ENCODE measurements at places on chromosomes 3 and 15. TPM values are rescaled to one million over a fixed set of nuclear protein-coding genes. Genes with fewer than 3 reads are reported as not detected.
A peak's percentile ranks its signal among the peaks of the same experiment; 100 is the strongest.

DNA sequence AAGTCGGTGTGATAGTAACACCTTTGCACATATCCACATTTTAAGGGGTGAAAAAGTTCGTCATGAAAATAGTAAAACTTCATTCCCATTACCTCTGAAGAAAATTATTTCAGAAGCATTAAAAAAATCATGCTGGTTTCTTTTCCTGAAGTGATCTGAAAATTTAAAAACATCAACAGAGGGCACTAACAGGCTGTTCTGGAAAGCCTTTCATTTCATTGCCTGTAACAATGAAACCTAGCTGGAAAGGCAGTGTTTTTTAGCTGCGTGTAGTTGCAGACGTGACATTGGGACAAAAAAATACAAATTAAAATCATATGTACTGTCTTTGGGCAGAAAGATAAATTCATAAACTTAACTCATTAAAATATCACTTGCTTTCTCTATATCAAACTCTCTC lies 993.8 kb downstream of the GBE1 start:
- H3K36me3 ChIP-seq, result no peaks in the 10 kb centered on the region
- H3K4me1 ChIP-seq, result no peaks in the 10 kb centered on the region
- H3K27me3 ChIP-seq, result no peaks in the 10 kb centered on the region
- no peak overlapping the region for H3K4me3 ChIP-seq
- H3K27ac ChIP-seq, result no peak overlapping the region

DNA sequence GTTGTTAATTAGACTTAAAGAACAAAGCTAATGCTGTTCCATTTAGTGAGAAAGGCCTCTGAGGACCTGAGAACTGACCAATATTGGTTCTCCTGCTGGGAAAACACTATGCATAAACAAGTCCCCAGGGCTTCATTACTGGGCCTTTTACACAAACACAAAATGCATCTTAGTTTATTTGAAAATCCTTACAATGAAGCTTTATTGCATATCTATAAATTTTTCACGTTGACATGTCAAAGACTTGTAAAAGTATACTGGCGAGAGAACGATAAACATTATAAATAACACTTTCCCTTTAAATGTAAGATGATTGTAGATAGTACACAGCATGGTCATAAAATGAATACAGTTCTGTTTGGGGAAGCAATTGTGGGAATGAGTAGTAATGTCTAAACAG lies 151.7 kb downstream of the ROBO2 start:
- no peaks in the 10 kb centered on the region for H3K36me3 ChIP-seq
- DNase-seq, result no peak
- H3K27me3 ChIP-seq, result no peaks in the 10 kb centered on the region
- peaks cover 27% of the 10 kb centered on the region for H3K4me1 ChIP-seq
- no peak overlapping the region for H3K27ac ChIP-seq
- H3K4me3 ChIP-seq, result no peak overlapping the region

GRCh38 chr3:159787794-159788205 lies 200.8 kb upstream of the IL12A start:
- H3K4me3 ChIP-seq, result no peak overlapping the region
- peak overlapping the region; percentile 97 for H3K27ac ChIP-seq
- peaks cover 82% of the 10 kb centered on the region for H3K4me1 ChIP-seq
- no peaks in the 10 kb centered on the region for H3K36me3 ChIP-seq
- no peaks in the 10 kb centered on the region for H3K27me3 ChIP-seq

DNA sequence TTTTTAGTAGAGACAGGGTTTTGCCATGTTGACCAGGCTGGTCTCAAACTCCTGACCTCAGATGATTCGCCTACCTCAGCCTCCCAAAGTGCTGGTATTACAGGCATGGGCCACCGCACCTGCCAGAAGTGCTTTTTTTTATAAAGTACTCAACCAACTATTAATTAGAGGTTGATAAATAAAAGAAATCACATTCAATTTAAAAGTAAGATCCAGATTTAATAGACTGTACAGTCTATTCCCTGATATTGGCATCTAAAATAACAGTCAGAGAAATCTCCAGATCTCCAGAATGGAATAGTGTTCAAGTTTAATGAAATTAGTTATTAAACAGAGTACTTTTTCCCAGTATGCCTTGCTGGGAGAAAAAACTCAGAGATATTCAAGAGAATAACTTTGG lies 142.9 kb upstream of the SLC2A2 start:
- H3K36me3 ChIP-seq, result no peaks in the 10 kb centered on the region
- peaks cover 19% of the 10 kb centered on the region for H3K4me1 ChIP-seq
- H3K27me3 ChIP-seq, result no peaks in the 10 kb centered on the region
- DNase-seq, result no peak

- H3K4me1 ChIP-seq, result peaks cover 14% of the 10 kb centered on the region
- H3K27ac ChIP-seq, result no peak overlapping the region
- peaks cover 3% of the 10 kb centered on the region for H3K36me3 ChIP-seq
- H3K4me3 ChIP-seq, result no peak overlapping the region
Observed at GRCh38 chr3:8842293-8842692, 72.9 kb upstream of the OXTR start.

DNA sequence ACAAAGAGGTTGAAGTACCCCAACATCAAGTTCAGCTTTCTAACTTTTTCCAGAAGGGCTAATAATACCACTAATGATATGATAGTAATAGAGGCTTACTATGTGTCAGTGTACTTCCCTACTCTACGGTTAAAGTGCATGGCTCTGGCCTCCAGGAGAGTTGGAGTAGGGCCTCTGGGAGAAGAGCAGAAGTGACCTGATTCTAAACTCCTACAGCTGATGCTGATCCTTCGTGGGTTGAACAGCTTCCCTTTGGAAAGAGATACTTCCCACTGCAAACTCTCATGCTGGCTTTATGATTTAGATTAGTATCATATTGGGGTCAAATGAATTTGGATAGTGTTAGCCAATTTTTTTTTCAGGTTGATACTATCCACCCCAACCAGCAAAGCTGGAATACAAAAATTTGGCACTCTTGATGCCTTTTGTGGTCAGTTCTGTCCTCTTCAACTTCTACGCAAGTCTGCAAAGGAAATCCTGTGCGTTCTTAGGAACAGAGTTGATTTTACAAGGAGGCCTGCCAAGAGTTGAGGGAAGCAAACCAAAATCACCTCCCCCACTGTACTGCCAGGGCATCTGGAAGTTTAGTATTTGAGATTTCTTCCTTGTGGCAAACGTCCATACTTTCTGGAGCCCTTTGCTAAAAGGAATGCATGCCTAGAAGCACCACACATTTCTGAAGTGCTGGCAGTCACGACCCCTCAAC lies 17.8 kb downstream of the TMEM212 start:
- H3K4me3 ChIP-seq, result no peak overlapping the region
- H3K36me3 ChIP-seq, result no peaks in the 10 kb centered on the region
- H3K27me3 ChIP-seq, result no peaks in the 10 kb centered on the region
- DNase-seq, result no peak

- H3K4me3 ChIP-seq, result no peak overlapping the region
- H3K36me3 ChIP-seq, result peaks cover 12% of the 10 kb centered on the region
- H3K27me3 ChIP-seq, result no peaks in the 10 kb centered on the region
- no peak overlapping the region for H3K27ac ChIP-seq
- DNase-seq, result no peak
- H3K4me1 ChIP-seq, result no peaks in the 10 kb centered on the region
Observed at GRCh38 chr3:50010959-50011358, 71.0 kb downstream of the RBM6 start.

DNA sequence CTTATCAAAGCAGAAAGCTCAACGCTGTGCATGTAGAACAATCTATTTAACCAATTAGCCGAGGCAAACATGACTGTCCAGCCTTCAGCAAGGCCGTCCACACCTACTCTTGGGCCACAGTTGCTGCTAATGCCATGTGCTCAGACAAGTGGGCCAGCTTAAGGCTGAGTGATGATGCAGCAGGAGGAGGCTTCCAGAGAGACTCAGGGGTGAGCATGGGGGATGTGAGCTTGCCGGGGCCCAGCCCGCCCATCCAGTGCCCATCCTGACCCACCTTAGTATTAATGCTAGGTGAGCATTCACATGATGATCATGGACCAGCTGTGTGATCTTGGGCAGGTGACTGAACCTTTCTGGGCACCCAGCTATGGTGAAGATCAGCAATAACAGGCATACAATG lies 150.1 kb downstream of the TPRA1 start:
- peaks cover 39% of the 10 kb centered on the region for H3K27me3 ChIP-seq
- no peak overlapping the region for H3K4me3 ChIP-seq
- H3K36me3 ChIP-seq, result no peaks in the 10 kb centered on the region
- H3K27ac ChIP-seq, result no peak overlapping the region
- DNase-seq, result no peak

DNA sequence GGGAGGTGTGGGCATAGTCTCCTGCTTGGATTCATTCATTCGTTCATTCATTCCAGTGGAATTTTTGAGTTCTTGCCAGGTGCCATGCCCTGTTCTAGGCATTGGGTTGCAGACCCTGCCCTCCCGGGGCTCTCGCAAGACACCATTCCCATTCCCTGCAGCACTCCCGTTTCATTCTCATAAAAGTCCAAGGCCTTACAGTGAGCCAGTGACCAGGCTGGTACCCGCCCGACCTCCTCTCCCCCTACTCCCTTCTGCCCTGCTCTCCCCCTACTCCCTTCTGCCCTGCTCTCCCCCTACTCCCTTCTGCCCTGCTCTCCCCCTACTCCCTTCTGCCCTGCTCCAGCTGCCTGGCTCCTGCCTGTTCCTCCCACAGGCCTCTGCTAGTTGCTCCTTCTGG lies 41.9 kb downstream of the AMOTL2 start:
- H3K4me3 ChIP-seq, result no peak overlapping the region
- no peaks in the 10 kb centered on the region for H3K27me3 ChIP-seq
- H3K27ac ChIP-seq, result peak overlapping the region; percentile 97
- peaks cover 63% of the 10 kb centered on the region for H3K4me1 ChIP-seq
- H3K36me3 ChIP-seq, result no peaks in the 10 kb centered on the region
- DNase-seq, result no peak

DNA sequence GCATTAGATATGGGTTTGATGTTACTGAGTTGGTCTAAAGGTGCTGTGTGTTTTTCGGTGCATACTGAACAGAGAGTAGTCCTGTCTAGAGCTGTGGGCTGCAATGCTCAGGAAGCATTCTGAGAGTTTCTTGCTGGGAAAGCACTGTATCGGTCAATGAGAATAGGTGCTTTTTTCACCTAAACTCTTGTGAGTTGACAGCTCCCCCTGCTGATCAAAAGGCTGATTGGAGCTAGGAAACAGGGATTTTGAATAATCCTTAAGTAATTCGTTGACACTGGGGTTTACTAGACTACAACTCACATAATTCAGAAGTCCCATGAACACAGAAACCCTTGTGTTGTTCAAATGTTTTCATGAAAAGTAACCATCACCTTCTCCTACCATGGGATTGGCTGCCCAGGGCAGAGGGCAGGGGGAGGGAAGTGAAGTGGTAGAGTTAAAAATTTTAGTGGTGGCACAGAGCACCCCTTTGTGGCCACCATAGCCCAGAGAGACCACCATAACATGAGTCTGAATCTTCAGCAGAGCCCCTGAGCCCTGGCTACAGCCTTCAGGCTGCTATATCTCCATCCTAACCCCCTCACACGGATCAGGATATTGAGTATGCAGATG lies 13.0 kb upstream of the MANF start:
- no peaks in the 10 kb centered on the region for H3K27me3 ChIP-seq
- no peak for DNase-seq
- H3K4me1 ChIP-seq, result no peaks in the 10 kb centered on the region

- H3K36me3 ChIP-seq, result no peaks in the 10 kb centered on the region
- H3K27me3 ChIP-seq, result peaks cover 3% of the 10 kb centered on the region
- H3K4me1 ChIP-seq, result no peaks in the 10 kb centered on the region
- no peak overlapping the region for H3K4me3 ChIP-seq
- H3K27ac ChIP-seq, result no peak overlapping the region
Observed at GRCh38 chr3:67906261-67906660, 251.8 kb upstream of the SUCLG2 start.

GRCh38 chr3:104437131-104437750 lies 929.5 kb upstream of the ALCAM start:
- peaks cover 25% of the 10 kb centered on the region for H3K4me1 ChIP-seq
- no peak overlapping the region for H3K4me3 ChIP-seq
- no peaks in the 10 kb centered on the region for H3K27me3 ChIP-seq

DNA sequence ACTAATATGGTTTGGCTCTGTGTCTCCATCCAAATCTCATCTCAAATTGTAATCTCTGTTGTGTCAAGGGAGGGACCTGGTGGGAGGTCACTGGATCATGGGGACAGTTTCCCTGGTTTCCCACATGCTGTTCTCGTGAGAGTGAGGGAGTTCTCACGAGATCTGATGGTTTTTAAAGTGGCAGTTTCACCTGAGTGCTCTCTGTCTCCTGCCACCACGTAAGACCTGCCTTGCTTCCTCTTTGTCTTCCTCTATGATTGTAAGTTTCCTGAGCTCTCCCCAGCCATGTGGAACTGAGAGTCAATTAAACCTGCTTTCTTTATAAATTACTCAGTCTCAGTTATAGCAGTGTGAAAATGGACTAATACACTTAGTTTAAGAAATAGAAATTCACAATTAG lies 228.9 kb downstream of the CD47 start:
- H3K27ac ChIP-seq, result no peak overlapping the region
- H3K27me3 ChIP-seq, result no peaks in the 10 kb centered on the region
- no peaks in the 10 kb centered on the region for H3K36me3 ChIP-seq
- no peak overlapping the region for H3K4me3 ChIP-seq

GRCh38 chr15:89664441-89665350 lies 9.4 kb upstream of the KIF7 start:
- peaks cover 11% of the 10 kb centered on the region for H3K4me1 ChIP-seq
- no peak for DNase-seq
- H3K4me3 ChIP-seq, result peak overlapping the region; percentile 53
- H3K27me3 ChIP-seq, result peaks cover 8% of the 10 kb centered on the region

- H3K4me1 ChIP-seq, result peaks cover 12% of the 10 kb centered on the region
- no peak overlapping the region for H3K27ac ChIP-seq
- H3K4me3 ChIP-seq, result no peak overlapping the region
Observed at GRCh38 chr3:182683858-182684257, 109.4 kb upstream of the ATP11B start.

The MAGI1 gene
- 62.7 TPM for total RNA-seq

The TPRG1 gene
- total RNA-seq, result 2.4 TPM

The ROPN1 gene
- total RNA-seq, result not detected

The CLDN18 gene
- total RNA-seq, result not detected

The ADAMTSL3 gene
- 13.2 TPM for total RNA-seq

The FOXB1 gene
- not detected for total RNA-seq

The ALDH1A3 gene
- not detected for total RNA-seq

The SLC51A gene
- total RNA-seq, result not detected

The VPS13C gene
- 44.9 TPM for total RNA-seq

Data from mesothelial cell of epicardium (in vitro differentiated cells).